ENCODE measurements at places on chromosomes 12 and 14.

DNA sequence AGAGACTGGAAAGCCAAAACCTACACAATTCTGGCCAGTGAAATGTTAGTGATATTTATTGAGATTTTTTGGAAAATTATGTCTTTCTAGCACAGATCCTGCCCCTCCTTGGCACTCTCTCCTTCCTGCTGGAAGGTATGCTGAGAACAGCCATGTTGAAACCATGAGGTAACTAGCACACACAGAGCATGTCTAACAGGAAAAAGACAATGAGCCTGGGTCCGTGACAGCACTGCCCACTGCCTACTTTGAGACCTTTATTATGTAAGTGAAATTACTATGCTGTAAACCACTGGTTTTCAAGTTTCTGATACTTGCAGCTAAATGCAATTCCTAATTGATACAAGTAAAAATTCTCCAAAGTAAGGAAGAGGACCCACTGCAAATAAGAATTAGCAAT, 81.6 kb upstream of the SINHCAF start:
- DNase-seq, result no peak

DNA sequence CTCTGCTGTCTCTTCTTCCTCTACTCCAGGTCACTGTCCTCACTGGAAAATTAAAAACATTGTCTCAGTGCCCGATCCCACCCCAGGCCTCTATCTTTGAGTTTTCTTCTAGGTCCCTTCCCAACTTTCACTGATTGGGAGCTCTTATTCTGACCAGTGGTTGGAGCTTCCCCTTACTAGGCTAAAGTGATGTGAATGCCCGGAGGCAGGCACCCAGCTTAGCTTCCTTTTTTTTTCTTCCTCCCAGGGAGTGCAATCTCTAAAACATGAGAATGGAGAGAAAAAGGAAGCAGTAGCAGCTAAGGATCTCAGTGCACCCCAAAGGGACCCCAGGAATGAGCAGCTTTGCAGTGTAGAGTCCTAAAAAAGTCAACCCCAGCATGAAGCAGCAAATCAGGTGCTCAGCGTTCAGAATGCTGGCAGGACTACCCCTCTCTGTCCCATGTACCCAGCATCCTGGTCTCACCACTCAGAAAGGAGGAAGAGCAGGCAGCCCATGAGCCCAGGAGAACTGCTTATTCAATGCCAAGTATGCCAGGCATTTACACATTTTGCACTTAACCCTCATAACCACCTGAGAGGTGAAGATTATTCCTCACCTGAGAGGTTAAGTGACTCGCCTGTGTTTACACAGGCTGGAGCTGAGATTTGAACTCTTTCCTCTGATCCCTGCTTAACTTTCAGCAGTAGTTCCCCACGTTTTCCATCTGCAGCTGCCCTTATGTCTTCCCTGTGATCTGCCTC, 146.2 kb upstream of the PWP1 start:
- DNase-seq, result no peak

DNA sequence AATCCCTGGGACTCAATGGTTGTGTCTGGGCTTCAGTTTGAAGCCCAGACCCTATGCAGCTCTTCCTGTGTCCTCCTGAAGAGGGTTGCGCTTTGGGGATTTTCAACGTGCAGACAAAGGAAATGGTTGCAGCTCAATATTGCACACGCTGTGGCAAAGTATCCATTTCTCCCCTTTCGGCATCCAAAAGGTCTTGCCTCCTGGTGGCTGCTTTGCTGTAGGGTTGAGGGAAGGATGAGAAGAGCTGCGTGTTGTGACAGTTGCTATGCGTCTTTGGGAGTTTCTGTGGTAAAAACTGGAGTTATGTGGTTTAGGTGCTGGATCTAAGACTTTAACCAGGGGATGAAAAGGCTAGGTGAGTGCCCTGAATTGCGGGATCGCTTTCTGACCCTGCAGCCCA, 71.0 kb downstream of the ZNF664 start:
- no peak for DNase-seq

- no peak for DNase-seq
These were observed 1023.0 kb upstream of the ATXN7L3B start for GRCh38 chr12:73514672-73515071.

DNA sequence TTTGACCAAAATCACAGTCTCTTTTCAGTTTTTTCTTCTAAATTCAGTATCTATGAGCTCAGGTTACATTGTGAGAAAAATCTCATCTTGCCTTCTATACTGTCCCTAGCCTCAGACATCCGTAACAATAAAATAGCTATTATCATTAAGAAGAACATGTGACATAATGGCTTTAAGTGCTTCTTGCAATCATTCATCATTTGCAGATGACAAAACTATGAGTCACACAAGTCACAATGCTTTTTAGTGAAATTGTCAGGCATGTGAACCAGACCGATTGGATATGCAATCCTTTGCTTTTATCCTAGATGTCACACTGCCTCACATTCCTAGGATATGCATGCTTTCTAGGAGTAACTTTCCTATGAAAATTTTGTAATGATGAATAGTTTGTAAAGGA, 313.1 kb downstream of the SLC6A15 start:
- DNase-seq, result no peak

- no peak for DNase-seq
These were observed 367.2 kb upstream of the DDHD1 start for GRCh38 chr14:53520078-53520928.

- DNase-seq, result no peak
These were observed 2.7 kb downstream of the BTBD7 start for GRCh38 chr14:93329965-93330608.

Measured in testis (tissue), 5 donors.